NT2/D1 (cell line): ENCODE measurements at places on chromosomes 1 and 21.

DNA sequence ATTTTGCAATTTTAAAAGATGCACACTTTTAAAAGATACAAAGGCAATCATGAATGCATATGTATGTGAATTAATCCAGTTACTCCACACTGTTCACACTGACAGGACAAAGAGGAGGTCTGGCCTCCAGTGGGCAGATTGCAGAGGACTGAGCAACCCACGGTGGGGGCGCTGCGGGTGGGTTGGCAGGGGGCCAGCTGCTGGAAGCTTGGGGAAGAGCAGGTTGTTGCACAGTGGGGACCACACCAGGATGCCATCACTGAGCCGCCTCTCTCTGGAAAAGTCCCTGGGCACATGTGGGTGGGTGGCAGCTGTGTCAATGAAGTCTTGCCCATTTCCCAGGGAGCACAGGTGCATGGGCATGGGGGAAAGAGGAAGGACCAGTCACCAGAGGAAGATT, 12.7 kb upstream of the PADI4 start:
- no peak for DNase-seq

DNA sequence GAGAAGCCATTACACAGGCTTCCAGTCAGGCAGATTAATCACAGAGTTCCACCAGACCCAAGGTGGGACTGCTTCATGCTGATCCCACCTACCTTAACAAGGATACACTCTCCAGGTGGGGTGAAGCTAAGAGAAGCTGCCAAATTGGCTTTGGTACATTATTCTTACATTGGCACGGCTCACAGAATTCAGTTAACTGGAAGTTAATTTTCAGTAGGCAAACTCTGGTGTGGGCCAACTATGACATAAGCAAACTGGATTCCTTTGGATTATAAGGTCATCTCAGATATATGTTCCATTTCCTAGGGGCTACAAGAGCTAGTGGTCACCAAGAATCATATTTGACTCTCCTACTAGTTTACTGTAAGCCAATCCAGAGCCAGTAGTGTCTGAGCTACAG, 448.8 kb upstream of the BEND5 start:
- DNase-seq = no peak

GRCh38 chr1:179296356-179297104, 2.9 kb downstream of the SOAT1 start:
- DNase-seq = peak; percentile 47

DNA sequence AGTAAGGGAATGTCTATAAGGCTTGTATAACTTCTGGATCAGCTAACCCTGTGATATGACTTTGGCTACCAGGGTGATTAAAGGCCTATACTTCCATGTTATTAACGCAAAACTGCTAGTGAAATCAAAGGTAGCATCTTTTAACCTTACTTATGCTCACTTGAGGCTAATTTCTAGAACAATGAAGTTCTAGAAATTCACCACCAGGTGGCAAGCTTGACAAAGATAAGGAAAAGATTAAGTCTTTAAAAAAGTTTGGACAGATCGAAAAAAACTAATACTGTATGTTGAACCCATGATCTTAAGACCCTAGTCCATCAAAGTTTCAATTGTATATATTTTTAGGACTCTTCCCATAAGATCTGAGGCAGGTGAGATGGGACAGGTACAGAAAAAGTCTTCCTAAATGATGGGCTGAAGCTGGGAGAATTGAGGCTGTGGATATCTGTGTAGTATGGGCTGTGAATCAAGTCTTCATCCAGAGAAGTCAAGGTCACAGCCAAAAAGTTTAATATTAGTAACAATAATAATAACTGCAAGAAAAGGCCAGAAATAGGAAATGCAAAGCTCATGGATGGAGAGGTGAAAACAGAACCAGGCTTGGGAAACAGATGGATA, 18.8 kb downstream of the KYAT3 start:
- DNase-seq = no peak

DNA sequence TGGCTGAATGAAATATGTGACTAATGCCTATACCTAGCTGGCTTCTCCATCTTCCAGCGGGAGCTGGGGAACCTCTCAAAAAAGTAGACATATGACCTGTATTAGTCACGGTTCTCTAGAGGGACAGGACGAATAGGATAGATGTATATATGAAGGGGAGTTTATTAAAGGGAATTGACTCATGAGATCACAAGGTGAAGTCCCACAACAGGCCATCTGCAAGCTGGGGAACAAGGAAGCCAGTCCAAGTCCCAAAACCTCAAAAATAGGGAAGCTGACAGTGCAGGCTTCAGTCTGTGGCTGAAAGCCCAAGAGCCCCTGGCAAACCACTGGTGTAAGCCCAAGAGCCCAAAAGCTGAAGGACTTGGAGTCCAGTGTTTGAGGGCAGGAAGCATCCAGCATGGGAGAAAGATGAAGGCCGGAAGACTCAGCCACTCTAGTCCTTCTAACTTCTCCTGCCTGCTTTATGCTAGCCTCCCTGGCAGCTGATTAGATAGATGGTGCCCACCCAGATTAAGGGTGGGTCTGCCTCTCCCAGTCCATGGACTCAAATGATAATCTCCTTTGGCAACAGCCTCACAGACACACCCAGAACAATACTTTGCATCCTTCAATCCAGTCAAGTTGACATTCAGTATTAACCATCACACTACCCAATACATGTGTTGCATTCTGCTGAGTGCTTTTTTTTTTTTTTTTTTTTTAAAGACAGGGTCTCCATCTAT, 19.6 kb downstream of the OLIG1 start:
- no peak for DNase-seq

GRCh38 chr1:82944822-82945221, 1054.1 kb downstream of the TTLL7 start:
- no peak for DNase-seq

GRCh38 chr1:10537082-10537766, 62.5 kb downstream of the PEX14 start:
- DNase-seq = no peak

GRCh38 chr1:110152133-110152785, 2.0 kb downstream of the SLC6A17 start:
- DNase-seq = no peak

GRCh38 chr1:160850993-160851392, 11.7 kb downstream of the CD244 start:
- no peak for DNase-seq

GRCh38 chr21:36754241-36754898, 55.5 kb downstream of the SIM2 start:
- no peak for DNase-seq

- no peak for DNase-seq
These were observed 31.1 kb downstream of the YY1AP1 start for GRCh38 chr1:155657463-155657862.

GRCh38 chr1:186202776-186203175, 172.3 kb downstream of the TPR start:
- DNase-seq = no peak

- DNase-seq = no peak
These were observed 57.6 kb upstream of the AK4 start for GRCh38 chr1:65090406-65090805.

DNA sequence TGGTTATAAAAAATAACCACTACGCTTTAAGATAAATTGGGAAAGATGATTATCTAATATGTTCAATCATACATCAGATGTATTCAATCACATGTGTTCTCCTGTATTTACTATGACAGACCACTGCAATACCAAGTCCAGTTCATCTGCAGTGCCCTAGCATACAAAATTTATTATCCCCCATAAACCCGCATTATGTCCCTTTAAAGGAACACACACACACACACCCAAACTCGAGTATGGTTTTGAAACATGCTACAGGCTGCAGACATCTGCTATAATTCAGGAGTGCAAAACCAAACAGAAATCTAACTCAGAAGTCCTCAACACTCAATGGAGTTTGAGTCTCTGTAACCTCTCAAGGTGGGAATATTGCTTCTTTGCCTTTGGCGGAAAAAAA, 14.9 kb downstream of the ODF2L start:
- DNase-seq = no peak

DNA sequence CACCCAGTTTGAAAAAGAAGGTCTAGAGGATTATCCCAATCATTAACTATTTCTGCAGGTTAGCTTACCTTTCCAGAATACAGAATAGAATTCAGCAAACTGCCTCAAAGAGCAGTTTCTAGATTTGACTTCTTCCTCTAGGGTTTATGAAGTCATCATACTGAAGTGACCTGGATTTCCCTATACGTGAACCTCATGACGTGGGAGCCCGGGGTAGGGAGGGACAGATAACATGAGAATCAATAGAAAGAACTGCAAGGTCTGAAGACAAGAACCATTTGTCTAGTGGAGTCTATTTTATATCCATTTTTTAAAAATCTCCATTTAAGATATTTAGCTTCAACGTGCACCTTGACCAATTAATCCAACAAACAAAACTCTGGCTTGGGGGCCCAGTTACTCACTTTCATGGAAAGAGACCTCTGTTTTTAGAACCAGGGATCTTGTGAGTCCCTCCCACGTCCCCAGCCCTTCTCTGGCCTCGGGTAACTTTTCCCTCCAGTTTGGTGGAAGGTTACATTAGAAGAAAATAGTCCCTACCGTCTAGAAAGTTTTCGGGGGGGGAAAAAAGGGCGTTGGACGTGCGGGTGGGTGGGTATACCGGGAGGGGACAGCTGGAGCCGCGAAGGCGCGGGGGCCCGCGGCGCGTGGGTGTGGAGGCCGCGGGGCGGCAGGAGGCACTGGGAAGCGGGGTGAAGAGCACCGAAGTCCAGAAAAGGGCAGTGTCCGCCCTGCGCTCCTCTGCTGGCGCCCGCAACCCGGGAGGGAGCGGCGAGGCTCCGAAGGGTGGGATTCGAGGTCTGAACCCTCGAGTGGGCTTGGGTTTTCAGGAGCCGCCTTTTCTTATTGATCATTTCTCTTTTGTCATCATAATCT, 13.8 kb upstream of the POGZ start:
- DNase-seq = no peak

DNA sequence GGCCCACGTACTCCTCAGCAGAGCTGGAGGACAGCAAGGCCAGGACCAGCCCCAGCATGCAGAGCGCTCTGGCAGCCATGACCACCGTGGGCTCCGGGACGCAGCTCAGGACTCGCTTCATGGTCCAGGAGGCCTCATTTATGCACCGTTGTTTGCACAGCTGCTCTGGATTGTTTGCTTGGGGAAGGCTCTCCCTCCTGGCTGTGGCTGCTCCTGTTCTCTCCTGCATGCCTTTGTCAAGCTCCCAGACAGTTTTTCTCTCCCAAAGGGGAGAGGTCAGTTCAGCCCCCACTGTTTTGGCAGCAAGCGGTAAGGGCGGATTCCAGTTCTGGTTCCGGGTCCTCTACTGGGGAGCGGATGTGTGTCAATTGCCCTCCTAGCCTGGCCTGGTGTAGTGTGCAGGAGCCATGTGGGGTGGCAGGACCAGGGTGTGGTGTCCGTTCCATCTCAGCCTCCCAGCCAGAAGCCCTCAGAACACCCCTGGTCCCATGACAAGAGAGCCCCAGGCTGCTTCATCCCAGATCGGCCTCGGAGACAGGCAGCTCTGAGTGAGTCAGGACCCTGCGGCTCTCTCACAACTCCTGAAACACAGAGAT, at the start of gene TFF3:
Gene TFF3 (minus strand): TSS at position 114 of the 596 bp plus-strand sequence. CDS start 35 bp downstream, at position 79.
- DNase-seq = no peak

- DNase-seq = no peak
These were observed 73.0 kb downstream of the RAP1GAP start for GRCh38 chr1:21596174-21596573.

DNA sequence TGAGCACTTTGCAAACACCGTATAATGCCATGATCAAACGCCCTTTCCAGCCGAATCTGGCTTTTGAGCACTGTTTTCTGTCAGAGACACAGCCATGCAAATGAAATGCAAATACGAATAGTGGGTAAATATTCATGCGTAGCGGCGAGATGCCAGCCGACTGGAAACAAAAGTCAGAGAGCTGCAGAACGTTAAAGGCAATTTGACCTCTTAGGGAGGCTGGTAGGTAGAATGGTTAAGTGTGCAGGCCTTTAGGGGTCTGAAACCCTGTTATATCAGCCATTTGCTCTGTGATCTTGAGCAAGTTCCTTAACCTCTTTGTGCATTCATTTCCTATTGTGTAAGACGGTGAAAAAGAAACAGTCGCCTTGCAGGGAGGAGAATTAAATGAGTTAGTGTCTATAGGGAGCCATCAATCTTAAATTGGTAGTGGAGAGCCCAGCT, 6.5 kb upstream of the SDHB start:
- no peak for DNase-seq

- DNase-seq = no peak
These were observed 368.4 kb upstream of the GREM2 start for GRCh38 chr1:240980342-240980741.

- no peak for DNase-seq
These were observed 1812.9 kb downstream of the PLA2G4A start for GRCh38 chr1:188641566-188642211.

GRCh38 chr21:37063433-37063832, 9.4 kb downstream of the PIGP start:
- no peak for DNase-seq

GRCh38 chr1:36305915-36306209, 306 bp upstream of the SH3D21 start:
- DNase-seq = no peak

DNA sequence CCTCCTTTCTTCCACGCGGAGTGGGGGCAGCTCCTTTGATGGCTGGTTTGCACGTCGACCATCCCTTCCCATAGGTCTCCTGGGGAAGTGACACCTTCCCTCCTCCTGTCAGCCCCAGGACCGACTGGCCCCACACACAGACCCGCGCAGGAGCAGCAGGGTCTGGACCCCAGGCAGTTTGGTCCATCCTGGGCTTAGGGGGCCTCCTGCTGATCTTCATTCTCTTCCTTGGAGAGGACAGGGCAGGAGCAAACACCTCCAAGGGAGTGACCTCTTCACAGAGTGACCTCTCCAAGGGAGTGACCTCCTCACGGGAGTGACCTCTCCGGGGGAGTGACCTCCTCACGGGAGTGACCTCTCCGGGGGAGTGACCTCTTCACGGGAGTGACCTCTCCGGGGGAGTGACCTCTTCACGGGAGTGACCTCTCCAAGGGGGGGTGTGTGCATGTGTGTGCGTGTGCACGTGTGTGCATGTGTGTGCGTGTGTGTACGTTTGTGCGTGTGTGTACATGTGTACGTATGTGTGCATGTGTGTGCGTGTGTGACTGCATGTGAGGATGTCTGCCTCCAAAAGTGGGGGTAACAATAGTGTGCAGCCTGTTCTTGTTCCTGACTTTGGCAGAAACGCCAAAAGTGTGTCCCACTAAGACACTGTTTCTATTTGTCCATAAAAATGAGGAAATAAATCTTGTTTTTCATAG, 29.8 kb downstream of the COL6A1 start:
- DNase-seq = no peak

DNA sequence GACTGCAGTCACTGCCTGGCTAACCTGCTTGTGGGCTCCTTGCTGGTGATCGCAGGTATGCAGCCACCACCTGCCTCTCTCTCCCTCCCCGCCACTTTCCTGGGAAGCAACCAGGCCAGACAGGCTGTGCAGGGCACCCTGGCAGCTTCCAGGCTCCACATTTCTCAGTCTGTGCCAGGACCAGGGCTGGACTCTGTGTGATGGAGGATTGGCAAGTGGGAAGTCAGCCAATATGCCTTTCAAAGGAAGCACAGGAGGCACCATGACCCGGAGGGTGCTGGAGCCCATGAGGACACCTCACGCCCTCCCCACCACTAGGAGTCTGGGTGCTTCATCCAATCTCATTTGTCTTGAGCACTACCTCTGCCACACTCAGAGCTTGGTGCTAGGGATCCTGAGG, 15.8 kb upstream of the DISP3 start:
- DNase-seq = no peak
